ENCODE measurements at places on chromosomes 6 and 20. TPM values are rescaled to one million over a fixed set of nuclear protein-coding genes. Genes with fewer than 3 reads are reported as not detected.

IPCEF1 gene
- total RNA-seq = 1.0 TPM

HRH3 gene
- total RNA-seq = 0.62 TPM

REV3L gene
- total RNA-seq = 93.3 TPM

GRCh38 chr20:62206388-62206775, 13.7 kb downstream of the HRH3 start:
- no peak for DNase-seq
